Naive thymus-derived CD4-positive, alpha-beta T cell (primary cell): ENCODE measurements at places on chromosomes 16 and 17.
A peak's percentile ranks its signal among the peaks of the same experiment; 100 is the strongest.

- no peak for DNase-seq
These were observed 160.6 kb downstream of the TANC2 start for GRCh38 chr17:63126607-63127006.

- peak; percentile 68 for DNase-seq
These were observed 44.6 kb upstream of the LCMT1 start for GRCh38 chr16:25066747-25067631.

- DNase-seq, result no peak
These were observed 18.0 kb downstream of the N4BP1 start for GRCh38 chr16:48591976-48592375.

- no peak for DNase-seq
These were observed 56.3 kb downstream of the PLD6 start for GRCh38 chr17:17149520-17150447.

DNA sequence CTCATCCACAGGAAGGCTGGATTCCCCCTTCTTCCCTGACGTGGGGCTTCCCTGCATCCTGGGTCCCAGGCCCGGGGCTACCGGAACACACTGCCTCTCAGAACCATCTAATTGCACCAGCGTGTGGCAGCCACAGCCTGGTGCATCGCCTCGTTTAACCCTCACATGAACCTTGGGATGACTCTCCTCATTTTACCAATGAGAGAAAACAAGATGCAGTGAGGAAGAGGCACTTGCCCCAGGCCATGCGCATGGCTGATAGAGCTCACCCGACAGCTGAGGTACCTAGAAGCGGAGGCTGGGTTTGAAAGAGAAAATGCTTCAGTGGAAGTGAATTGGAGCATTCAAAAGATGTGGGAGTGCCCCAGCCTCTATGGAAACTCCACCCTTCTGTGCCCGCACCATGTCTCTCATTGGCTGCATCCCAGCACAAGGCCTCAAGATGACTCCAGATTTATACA is 162.3 kb downstream of the KATNIP start:
- DNase-seq, result no peak

GRCh38 chr16:69363281-69363717 is 11.7 kb upstream of the TMED6 start:
- DNase-seq, result no peak

DNA sequence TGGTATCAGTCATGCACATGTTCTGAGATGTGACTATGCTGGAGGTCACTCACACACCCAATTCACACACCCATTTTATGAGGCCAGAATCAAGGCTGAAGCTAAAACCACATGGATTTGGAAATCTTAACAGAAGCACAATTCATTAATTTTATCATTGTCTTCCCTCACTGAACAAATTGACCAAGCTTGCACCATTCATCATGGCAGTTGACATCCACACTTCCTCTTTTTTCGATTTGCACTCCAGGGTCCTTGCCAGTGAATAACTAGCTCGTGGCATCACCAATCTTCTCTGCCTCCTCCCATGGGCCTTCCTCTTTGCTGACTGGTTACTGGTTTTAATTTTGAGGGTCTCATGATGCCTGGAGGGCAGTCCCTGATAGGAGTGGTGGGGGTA is 123.0 kb upstream of the ASIC2 start:
- DNase-seq, result no peak

DNA sequence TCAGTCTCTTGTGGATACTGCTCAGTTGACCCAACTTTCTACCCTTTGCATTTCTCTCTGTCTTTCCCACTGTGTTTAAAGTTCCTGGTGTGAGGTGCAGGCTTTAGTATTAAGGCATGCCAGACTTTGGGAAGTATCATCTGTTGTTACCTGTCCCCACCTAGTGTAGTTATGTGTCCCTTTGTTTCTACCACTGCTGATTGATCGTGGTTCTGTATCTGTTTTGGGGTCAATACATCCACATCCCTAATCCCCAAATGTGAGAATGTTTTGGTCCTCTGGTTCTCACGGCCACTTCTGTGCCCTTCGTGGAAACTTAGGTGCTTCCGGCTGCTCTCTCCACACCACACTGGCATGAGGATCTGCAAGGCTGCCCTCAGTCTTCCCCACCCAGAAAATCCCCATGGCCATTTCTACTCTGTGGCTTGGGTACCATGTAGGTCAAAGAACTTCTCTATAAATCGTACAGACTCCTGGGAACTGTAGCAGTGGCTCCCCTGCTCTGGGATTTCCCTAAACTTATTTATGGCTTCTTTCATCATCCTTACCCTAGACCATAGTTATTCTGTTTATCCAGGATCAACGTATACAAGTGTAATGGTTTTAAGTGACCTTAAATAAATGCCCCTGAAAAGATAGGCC is 443.2 kb downstream of the XYLT1 start:
- DNase-seq, result no peak

DNA sequence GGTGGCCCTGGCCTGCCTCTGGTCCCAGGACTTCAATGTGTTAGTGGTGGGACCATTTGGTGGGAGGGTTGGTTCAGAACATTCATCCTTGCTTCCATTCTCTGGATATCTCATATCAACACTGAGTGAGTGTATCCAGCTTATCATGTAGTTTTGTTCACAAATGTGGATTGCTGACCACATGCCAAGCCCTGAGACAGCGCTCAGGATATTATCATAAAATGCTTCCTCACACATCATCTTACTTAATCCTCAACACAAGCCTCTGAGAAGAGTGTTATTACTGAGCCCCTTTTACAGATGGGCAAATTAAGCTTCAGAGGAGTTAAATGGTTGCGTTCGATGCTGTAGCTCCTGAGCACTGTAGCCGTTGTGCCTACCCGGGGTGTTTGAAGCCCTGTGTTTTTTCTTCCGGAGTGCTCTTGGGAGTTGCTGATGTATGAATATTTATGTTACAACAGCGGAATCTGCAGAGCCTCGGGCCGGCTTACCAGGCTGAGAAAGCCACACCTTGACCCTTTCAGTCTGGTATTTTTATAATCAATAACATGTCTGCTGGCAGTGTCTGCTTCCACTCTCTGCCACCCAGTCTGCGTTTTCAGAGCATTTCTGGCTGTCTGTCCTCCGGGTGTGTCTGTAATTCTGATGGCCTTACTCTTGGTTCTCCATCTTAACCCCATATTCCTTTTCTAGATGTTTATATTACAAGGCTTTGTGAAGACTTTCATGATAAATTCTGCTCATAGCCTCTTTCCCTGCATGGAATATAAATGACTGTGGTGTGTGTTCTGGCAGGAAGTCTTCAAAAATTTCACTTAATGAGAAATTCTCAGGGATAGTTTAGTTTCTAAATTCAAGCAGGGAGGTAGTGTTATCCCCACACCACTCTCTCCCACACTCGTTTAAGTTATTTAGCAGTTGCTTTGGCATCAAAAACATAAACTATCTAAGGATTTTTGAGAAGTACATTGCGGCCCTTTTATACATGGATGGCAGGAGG is 2.9 kb downstream of the GLP2R start:
- no peak for DNase-seq

GRCh38 chr17:29357821-29358232 is 32.3 kb upstream of the TAOK1 start:
- no peak for DNase-seq

- DNase-seq, result no peak
These were observed 103.4 kb downstream of the CYLD start for GRCh38 chr16:50845296-50845695.

GRCh38 chr17:67675481-67675880 is 42.3 kb upstream of the NOL11 start:
- no peak for DNase-seq

GRCh38 chr16:8634991-8635736 is 13.7 kb downstream of the METTL22 start:
- no peak for DNase-seq

GRCh38 chr16:51374790-51375189 is 223.7 kb upstream of the SALL1 start:
- DNase-seq, result no peak

- DNase-seq, result no peak
These were observed 10.4 kb downstream of the UBALD2 start for GRCh38 chr17:76275382-76276068.

DNA sequence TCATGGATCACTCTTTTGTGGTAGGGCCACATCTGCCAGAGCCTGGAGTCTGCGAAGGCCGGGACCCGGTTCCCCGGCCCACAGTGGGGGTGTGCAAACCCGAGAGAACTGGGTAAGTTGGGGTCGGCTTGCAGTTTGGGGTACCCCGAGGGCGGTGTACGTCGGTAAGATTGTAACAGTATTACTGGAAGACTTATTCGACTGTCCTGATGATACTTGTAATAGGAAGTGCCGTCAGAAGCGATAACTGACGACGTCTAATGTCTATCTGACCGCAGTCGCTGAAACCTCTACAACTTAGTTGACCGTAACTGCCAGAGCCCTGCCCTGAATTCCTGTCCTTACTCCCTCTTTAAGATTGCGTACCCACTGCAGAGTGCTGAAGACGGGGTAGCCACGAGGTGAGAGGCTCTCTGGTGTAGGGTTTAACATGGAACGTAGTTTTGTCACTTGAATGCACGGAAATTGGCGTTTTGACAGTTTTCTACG is 24.0 kb downstream of the TRPV2 start:
- peak; percentile 25 for DNase-seq

DNA sequence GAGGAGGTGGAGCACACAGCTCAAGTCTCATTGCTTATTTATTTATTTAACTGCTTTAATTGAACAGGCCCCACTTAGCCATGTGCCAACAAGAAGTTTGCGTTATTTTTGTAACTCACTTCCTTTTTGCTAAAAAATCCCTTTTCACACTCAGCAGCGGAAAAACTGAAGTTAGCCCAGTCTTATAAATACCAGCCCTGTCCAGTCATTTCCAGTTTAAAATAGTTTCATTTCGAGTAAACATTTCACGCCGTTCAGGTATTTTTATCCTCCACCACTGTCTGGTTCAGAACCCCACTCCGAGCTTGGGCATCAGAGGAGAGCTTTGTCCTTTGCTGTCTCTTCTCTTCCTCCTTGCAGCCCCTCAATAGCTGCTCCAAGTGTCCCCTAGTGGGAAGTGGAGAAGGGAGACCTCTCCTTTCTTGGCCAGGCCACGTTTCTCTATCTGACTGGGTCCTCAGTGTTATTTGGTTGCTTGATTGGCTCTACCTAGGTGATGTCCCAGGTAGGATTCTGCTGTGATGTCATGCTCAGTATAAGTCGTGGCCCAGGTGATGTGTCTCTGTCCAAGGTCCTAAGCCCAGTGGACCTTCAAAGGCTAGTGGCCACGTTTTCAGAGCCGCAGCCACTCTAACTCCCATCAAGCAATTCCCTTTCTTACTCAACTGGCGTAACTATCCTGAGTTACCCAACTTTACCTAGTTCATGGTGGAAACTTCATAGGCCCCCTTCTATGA is 53.0 kb upstream of the GAS7 start:
- DNase-seq, result no peak

- no peak for DNase-seq
These were observed 87.3 kb downstream of the TMEM100 start for GRCh38 chr17:55635253-55635914.

GRCh38 chr16:62135911-62136310 is 99.7 kb upstream of the CDH8 start:
- no peak for DNase-seq

GRCh38 chr17:42871647-42872046 is 20.6 kb downstream of the AOC3 start:
- no peak for DNase-seq

GRCh38 chr17:81518113-81518784 is 5.7 kb upstream of the ACTG1 start:
- DNase-seq, result no peak

- no peak for DNase-seq
These were observed 43.3 kb downstream of the POLR3K start for GRCh38 chr16:9903-10665.

- DNase-seq, result no peak
These were observed 8.8 kb downstream of the FCSK start for GRCh38 chr16:70463235-70463634.

DNA sequence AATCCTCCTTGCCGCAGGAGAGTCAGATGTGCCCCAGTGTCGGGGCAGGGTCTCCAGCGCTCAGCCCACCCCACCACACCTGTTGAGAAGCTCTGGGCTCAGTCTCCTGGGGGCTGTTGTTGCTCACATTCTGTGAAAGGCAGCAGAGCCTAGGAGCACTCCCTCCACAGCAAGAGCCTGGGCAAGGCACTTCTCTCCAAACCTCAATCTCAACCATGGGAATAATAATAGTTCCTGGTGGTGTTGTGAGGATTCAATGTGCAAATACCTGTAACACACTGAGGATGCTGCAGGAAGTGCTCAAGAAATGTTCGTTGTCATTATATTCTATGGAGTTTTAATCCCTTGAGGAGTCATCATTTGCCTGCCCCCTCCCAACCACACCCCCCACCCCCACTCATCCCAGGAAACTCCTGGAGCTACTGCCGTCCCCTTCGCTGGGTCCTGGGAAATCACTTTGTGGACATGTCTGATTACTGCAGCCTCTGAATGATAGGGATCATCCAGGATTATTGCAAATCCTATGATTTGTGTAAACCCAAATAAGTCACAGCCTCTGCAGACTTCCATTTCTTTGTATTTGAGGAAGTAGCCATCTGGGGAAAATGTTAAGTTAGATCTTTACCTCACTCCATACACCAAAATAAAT is 61.5 kb downstream of the CCT6B start:
- DNase-seq, result no peak

DNA sequence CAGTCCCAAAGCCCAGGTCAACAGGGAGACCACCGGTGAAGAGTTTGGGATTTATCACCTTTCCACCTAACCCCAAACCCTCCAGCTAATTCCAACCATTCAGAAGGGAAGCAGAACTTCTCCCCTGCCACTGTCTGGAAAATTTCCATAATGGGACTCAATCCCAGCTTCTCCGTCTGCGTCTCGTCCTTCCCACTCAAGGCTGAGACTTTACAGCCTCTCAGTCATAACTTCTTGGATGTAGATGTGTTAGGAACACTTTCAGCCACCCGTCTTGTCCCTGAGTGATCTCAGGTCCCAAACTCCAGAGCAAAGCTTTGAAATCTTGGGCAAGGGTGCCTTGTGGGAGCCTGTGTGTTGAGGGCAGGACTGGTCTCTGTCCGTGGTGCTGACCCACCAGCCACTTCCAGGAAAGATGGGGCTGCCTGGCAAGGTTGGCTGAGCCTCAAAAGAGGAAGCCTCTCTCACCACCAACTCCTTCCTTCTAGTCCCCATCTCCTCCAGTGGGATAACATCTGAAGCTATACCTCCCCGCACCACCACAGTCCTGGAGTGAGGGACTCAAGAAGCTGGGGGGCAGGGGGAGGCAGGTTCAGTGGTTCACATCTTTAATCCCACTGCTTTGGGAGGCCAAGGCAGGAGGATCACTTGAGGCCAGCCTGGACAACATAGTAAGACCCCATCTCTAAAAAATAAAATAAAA is 9.3 kb downstream of the GAS2L2 start:
- DNase-seq, result no peak

- DNase-seq, result no peak
These were observed 50.2 kb downstream of the CDH11 start for GRCh38 chr16:65071433-65072311.

GRCh38 chr17:63395075-63395805 is 50.9 kb downstream of the CYB561 start:
- no peak for DNase-seq

GRCh38 chr16:17017442-17017841 is 453.3 kb downstream of the XYLT1 start:
- DNase-seq, result no peak

- no peak for DNase-seq
These were observed 215.8 kb downstream of the RBFOX3 start for GRCh38 chr17:79395066-79395465.

GRCh38 chr16:81620796-81621195 is 158.3 kb upstream of the PLCG2 start:
- no peak for DNase-seq
